Skin of body (tissue), 3 donors: ENCODE measurements at places on chromosomes 7 and 10.

DNA sequence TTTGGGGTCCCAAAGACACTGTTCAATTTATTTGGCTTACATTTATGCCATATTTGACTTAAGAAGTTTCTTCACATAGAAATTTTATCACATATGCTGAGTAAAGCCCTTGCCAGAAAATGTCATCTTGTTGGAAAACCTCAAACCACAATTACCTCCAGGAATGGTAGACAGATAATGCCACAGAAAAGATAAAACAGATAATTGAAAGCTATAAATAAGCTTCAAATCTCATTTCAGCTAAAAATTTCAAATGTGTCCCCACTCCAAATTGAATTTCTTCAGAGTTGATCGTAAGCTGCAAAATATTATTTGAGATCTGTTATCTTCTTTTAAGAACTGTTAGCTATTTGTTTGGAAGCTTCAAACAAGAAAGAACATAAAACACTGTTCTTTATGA is 176.4 kb upstream of the PTN start:
- no peak for DNase-seq

GRCh38 chr7:158847451-158847866 is 8.9 kb upstream of the DYNC2I1 start:
- no peak for DNase-seq

- no peak for DNase-seq
Measured at GRCh38 chr10:119408969-119409371, 133.5 kb downstream of the RGS10 start.

DNA sequence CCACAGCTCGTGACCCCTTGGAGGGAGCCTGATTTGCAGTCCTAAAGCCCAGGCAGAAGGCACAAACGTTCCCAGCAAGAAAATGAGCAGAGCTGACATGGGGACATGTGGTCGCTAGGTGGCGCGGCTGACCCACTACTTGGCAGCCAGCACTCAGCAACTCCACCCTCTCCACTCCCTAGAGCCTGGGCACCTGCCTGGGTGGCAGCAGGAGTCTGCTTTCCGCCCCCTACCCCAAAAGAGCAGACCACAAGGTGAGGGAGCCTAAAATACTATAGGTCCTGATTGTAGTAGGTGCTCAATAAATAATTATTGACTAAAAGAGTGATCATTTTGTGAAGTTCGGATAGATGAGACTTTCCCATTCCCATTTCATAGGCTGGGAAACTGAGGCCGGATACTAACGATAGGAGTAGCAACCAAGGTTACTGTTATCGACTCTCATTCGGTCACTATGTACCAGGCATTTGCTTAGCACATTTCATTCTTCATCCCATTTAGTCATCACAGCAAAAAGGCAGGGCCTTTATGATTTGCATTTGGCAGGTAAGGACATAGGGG is 57.4 kb downstream of the NEUROG3 start:
- DNase-seq = peak; percentile 57

GRCh38 chr7:152050547-152050971 is 25.1 kb downstream of the GALNT11 start:
- DNase-seq = peak; percentile 10

- DNase-seq = no peak
Measured at GRCh38 chr7:1192171-1192676, 32.2 kb upstream of the ZFAND2A start.

DNA sequence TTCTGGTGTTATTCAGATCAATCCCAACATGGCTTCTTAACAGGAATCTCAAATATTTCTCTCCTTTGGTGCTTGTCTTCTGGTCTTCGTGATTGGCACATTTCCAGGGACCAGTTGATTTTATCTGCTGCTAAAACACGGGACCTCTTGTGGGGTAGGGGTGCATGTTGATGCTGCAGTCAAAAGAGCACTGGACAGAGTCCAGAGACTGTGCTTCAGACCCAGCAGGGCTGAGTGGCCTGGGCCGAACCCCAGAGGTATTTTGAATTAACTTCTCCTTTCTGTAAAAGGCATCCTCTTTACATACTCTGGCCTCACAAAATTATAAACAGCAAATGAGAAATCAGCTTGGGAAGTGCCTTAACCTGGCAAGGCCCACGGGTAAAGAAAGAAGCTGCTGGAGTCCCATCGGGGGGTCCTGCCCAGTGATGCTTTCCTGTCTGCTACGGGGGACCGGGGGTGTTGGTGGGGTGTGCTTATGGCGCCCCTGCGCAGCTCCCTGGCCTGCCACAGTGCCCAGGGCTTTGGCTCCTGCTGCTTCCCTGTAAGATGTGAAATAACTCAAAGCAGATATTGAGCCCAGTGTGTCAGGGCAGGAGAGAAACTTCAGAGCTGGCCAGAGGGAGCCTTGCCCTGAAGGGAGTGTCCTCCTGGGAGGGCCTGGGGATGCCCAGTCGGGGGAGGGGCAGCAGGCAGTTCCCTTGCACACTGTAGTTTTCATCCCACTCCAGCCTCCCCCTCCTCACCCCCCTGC is 230.5 kb downstream of the TCF7L2 start:
- no peak for DNase-seq

GRCh38 chr10:83165265-83165664 is 974.0 kb upstream of the GHITM start:
- DNase-seq = no peak

DNA sequence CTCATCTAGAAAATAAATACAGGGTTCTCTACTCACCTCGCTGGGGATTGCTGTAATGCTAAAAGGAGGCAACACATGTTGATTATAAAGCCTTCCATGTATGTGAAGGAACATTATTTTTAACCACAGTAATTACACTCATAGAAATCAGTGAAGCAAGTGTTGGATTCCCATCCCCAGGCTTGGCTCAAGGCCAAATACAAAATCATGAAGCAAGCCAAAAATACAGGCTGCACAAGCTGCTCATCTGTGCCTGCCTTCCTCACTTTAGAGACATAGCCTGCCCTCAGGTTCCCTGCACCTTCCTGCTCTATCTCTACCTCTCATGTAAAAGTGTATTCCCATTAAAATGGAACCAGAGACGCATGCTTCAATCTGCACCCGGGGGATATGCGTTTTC is 1077.1 kb upstream of the C7orf33 start:
- DNase-seq = no peak

DNA sequence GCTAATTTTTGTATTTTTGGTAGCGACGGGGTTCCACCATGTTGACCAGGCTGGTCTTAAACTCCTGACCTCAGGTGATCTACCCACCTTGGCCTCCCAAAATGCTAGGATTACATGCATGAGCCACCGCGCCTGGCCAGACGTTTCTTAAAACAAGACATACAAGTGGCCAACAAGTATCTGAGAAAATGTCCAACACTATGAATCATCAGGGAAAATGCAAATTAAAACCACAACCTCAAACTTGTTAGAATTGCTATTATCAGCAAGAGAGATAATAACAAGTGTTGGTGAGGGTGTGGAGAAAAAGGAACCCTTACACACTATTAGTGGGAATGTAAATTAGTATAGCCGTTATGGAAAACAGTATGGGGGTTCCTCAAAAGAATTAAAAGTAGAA is 148.6 kb downstream of the SUGCT start:
- no peak for DNase-seq

DNA sequence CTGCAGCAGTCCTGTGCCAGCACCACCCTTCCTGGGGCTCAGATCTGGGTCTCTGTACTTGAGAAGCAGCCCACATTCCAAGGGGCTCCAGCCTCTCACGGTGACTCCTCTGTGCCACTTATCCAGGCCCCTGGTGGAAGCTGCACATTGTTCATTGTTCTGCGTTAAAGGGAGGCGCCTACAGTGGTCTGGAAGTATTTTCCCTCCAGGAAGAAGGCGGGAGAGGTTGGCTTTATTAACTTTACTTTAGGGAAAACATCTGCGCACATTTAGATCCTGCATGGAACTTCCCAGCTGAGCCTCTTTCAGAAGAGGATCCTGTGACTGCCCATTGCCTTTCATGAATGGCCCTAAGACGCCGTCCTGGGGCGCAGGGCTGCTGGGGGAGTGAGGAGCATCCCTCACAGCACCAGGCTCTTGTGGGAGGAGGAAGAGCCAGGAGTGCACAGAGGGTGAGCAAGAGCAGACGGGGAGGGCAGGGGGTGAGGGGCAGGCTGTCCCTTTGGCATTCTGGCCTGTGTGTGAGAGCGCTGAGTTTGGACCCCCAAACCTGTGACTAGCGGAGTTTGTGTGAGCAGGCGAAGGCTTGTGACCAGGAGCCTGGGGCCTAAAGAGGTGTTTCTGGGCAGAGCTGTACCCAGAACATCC is 98.6 kb upstream of the BTBD16 start:
- DNase-seq = peak; percentile 85

- no peak for DNase-seq
Measured at GRCh38 chr10:48751730-48752129, 67.1 kb downstream of the WDFY4 start.

DNA sequence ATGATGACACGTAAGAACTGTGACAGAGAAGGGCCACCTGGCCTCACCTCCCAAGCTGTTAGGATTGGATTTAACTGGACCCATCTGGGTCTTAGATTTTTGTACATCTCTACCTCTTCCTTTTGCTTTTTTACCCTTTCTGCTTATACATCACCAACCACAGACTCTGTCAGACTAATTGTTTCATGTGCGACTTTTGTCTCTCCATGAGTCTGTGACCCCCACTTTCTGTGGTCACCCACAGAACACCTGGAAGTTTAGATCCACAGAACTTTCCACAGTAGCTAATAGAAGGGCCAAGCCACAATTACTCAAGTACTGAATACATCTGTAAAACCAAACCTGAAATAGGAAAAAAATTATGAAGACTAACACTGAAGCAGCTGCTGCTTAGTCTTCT is 23.1 kb downstream of the SEC31B start:
- no peak for DNase-seq

GRCh38 chr7:92432299-92432946 is 14.9 kb upstream of the GATAD1 start:
- no peak for DNase-seq

DNA sequence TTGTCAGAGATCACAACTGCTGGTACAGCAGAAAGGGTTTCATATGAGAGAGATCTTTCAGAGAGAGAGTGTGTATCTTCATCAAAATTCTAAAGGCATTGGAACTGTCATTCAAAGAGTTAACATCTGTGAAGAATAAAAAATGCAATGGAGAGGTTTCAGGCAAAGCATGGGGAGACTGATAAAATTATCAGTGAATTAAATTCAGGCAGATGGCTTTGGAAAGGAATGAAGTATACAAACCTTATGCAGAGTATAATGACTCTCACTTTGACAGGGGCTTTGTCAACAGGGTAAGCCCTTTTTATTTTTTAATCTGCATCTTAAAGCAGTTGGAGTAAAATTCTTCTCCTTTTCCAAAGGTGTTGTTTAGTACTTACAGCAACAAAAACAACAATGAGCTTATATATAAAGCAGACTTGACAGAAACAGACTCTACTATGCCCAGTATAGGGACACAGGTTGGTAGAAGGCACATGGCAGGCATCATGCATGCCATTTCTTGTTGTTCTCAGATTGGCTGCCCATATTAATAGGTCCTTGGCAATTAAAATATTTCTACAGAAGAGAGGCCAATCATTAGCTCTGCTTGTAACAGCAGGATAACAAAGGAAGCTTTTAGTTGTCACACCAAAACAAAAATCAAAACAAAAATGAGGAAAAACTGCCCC is 54.9 kb upstream of the NXPH1 start:
- no peak for DNase-seq

DNA sequence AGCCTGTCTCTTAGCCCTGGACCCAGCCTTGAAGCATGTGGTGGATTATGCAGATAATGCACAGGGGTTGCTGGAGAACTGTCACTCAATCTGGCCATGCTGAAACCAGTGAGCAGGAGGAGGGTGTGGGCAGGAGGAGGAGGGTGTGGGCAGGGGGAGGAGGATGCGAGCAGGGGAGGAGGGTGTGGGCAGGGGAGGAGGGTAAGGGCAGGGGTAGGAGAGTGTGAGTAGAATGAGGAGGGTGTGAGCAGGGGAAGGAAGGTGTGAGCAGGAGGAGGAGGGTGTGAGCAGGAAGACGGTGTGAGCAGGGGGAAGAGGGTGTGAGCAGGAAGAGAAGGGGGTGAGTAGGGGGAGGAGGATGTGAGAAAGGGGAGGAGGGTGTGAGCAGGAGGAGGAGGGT is 18.8 kb downstream of the CAMK2B start:
- DNase-seq = no peak

DNA sequence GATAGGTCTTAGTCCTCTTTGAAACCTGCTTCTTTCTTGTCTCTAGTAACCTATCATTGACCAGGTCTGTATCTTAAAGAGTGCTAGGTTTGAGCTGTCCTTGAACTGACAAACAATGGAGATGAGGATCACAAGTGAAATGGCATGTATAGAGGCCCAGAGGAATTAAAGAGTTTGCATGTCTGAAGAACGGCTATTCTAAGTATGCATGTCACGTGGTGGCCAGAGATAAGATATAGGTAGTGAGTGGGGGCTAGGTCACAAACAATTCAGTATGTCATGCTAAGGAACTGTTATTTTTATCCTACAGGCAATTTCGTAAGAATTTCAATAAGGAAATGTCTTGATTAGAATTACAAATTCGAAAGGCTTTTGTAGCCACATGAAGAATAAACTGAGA is 95.3 kb downstream of the SUGCT start:
- DNase-seq = no peak

GRCh38 chr10:89954061-89954460 is 252.7 kb downstream of the KIF20B start:
- DNase-seq = no peak

GRCh38 chr7:110205899-110206298 is 885.0 kb upstream of the LRRN3 start:
- DNase-seq = no peak

DNA sequence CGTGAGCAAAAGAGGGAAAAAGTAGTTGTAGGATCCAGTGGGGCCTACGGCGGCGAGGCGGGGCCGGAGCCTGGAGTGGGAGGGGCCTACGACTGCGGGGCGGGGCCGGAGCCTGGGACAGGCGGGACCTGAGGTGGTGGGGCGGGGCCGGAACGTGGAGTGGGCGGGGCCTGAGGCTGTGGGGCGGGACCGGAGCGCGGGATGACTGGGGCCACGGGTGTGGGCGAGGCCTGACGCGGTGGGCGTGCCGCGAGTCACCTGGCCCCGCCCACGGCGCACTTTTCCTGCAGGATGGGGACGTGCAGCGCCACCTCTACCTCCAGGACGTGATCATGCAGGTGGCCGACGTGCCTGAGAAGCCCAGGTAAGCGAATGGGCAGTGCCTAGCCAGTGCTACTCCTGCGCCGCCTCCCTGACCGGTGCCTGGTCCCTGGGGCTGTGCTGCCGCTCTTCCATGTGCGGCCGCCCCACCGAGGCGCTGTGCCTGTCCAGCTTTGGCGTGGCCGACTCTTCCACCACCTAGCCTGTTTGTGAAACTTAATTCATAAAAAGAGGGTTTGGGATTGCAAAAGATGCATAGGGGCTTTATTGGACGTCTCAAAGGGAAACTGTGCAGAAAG is 496 bp downstream of the ZNF511 start:
- peak; percentile 92 for DNase-seq

- DNase-seq = peak; percentile 75
Measured at GRCh38 chr10:33211106-33211878, 123.2 kb downstream of the NRP1 start.

- no peak for DNase-seq
Measured at GRCh38 chr10:2876032-2876431, 191.3 kb upstream of the PFKP start.

- DNase-seq = no peak
Measured at GRCh38 chr10:44933451-44934321, 22.5 kb downstream of the TMEM72 start.

GRCh38 chr10:16887565-16887964 is 70.3 kb upstream of the RSU1 start:
- peak; percentile 66 for DNase-seq
